H1 (cell line): ENCODE measurements at places on chromosomes 13 and 19. TPM values are rescaled to one million over a fixed set of nuclear protein-coding genes. Genes with fewer than 3 reads are reported as not detected.

GRCh38 chr19:38666663-38667511 lies 19.4 kb downstream of the ACTN4 start:
- DNase-seq, result no peak

- DNase-seq, result no peak
Observed at GRCh38 chr19:58477130-58477529, 978 bp downstream of the ZNF446 start.

- no peak for DNase-seq
Observed at GRCh38 chr13:48801255-48801654, 147.5 kb downstream of the CYSLTR2 start.

- DNase-seq, result no peak
Observed at GRCh38 chr19:1912760-1913505, 7.7 kb downstream of the ADAT3 start.

- peak; percentile 45 for DNase-seq
Observed at GRCh38 chr13:83879431-83880171, 2.7 kb downstream of the SLITRK1 start.

DNA sequence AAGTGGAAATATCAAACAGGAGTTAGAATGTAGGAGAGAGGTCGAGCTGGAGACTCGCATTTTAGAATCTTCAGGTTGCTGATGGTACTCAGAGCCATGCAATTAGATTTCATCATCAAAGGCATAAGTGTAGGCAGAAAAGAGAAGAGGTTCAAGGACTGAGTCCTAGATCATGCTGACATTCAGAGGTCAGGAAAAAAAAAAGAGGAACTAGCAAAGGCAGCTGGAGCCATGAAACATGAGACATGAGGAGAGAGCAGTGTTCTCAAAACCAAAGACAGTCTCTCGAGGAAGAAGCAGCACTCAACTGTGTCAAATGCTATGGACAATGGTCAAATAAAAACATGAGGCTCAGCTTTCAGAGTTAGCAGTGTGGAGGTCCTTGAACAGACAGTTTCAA lies 12.4 kb upstream of the TPP2 start:
- DNase-seq, result no peak

DNA sequence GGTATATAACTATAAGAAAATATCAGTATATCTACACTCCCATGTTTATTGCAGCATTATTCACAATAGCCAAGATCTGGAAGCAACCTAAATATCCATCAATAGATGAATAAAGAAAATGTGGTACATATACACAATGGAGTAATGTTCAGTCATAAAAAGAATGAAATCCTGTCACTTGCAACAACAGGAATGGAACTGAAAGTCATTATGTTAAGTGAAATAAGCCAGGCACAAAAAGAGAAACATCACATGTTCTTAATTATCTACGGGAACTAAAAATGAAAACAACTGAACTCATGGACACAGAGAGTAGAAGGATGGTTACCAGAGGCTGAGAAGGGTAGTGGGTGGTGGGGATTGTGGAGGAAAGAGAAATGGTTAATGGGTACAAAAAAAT lies 665.2 kb downstream of the TBC1D4 start:
- DNase-seq, result no peak

- no peak for DNase-seq
Observed at GRCh38 chr19:36100476-36100875, 10.5 kb upstream of the OVOL3 start.

GRCh38 chr13:39185326-39185725 lies 147.1 kb downstream of the NHLRC3 start:
- no peak for DNase-seq

- DNase-seq, result no peak
Observed at GRCh38 chr13:35283856-35284255, 192.6 kb downstream of the MAB21L1 start.

GRCh38 chr13:29589234-29589633 lies 6.3 kb downstream of the SLC7A1 start:
- no peak for DNase-seq

- DNase-seq, result peak; percentile 71
Observed at GRCh38 chr19:9075064-9075949, 11.6 kb upstream of the OR1M1 start.

DNA sequence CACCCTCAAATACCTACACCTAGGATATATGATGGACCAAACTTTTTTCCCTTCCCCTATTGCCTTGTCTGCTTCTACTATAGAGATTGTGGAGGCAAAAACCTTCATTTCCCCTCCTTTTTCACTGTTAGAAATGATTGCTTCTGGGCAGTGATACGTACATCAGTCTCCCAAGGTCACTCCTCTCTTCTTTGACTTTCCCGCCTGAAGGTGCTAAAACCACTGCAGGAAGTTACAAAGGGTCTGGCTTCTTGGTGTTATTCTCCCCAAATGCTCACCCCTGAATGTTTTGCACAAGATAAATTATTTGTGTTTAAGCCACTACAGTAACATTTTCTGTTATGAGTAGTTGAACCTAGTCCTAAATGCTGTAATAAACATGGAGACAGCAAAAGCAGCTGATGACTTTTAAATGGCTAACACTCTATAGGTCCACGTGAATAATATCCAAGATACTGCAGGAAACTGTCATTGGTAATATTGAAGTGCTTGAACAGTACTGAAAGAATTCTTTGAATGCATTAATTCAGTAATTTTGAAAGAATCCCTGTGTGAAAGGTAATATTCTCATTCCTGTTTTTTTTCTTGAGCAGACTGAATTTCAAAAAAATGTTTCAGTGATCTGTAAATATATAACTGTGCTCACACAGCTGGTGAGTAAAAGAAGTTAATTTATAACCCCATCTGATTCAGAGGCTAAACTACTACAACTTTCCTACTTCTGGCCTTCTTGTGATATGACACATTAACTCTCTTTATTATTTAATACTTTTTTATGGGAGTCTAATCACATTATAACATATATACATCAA lies 865.1 kb downstream of the EFNB2 start:
- DNase-seq, result no peak

DNA sequence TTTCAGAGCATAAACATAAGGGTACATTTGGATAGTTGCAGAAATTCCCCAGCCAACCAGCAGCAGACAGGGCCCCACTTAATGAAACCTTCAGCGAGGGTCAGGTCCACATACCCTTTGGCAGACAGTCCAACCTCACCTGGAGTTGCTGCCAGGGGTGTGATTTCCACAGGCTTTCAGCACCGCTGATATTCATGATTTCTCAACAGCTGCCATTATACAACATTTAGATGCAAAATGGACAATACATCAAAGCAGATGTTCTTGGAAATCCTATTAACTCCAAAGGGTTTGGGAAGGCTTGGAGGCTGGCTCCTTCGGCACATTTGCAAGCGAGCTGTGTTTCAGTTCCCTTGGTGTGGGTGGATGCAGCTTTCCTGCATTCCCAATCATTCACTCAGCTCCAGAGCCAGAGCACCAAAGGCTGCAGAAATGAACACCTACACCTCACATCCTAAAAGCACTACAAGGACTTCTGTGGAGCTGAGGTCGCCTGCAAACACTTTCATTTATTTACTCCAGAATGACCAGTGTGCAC lies 147.2 kb upstream of the VSTM2B start:
- DNase-seq, result no peak

DNA sequence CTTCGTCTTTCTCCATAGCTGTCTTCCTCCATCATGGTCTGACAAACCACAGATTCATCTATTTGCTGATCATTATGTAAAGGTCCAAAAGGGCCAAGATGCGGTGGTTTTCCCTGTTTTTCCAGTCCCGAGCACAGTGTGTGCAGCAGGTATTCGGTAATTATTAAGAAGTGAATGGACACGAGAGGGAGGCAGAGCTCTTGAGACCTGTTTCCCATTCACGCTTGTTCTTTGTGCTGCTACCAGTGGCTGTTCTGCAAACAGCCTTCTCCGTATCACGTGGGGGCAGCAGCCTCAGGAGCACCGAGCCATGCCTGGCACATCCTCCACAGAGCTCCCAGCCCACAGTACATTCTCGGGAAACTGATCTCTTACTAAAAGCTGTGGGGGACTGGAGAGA lies 50.3 kb downstream of the CCDC70 start:
- no peak for DNase-seq

- no peak for DNase-seq
Observed at GRCh38 chr13:109999659-110000533, 213.5 kb upstream of the IRS2 start.

- no peak for DNase-seq
Observed at GRCh38 chr13:28657784-28658538, 969 bp upstream of the POMP start.

DNA sequence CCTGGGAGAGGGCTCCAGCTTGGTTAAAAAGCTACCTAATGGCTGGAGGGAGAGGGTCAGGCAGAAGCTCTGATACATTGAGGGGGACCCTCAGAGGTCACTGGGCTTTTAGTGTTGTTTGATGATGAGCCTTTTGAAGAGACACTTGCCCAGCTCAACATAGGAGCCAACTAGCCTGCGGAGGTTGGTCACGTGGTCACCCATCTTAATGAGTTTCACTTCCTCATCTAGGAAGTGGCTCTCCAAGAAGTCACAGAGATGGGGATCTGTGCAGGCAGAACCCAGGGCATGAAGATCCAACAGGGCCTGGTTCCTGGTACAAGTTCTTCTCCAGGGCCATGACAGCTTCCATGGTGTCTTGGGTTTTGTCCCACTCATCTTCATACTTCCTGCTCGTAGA lies 33.4 kb downstream of the IPO5 start:
- no peak for DNase-seq

DNA sequence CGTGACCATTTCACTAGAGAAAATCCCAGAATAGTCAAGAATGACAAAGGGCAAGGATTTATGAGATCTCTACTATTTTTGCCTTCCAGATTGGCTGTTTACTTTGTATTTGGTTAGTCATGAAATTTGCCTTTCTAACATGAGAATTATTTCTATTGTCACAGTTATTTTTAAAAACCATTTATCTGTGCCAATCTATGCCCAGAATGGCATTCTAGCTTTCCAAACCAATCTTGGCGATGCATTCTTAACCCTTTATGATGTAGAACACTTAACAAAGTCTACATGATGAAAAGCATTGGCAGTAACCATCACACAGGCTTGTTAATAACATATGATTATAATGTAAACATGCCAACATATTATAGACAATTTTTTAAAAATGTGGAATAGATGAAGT lies 65.2 kb downstream of the SCEL start:
- DNase-seq, result no peak

DNA sequence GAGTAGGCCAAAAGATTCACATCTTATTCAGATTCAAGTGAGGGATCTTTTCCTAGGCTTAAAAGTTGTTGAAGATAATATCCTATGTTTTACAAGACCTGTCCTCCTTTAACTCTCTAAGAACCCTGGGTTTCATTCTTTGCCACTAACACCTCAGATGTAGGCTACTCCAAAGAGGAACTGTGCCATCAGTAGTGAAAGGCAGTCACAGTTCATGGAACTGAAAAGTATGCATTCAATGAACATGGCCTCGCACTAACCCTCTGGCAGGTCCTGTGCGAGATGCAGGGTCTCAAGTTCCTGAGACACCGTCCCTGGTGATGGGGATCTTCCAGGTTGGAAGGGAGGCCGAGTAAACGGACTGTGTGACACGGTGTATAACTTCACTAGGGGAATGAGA lies 4.3 kb downstream of the LGALS14 start:
- DNase-seq, result no peak

GRCh38 chr13:99922631-99923404 lies 48.7 kb downstream of the ZIC5 start:
- no peak for DNase-seq

GRCh38 chr13:84730376-84730775 lies 848.1 kb upstream of the SLITRK1 start:
- DNase-seq, result no peak

- DNase-seq, result no peak
Observed at GRCh38 chr13:68727165-68727564, 1380.5 kb upstream of the ATXN8OS start.

DNA sequence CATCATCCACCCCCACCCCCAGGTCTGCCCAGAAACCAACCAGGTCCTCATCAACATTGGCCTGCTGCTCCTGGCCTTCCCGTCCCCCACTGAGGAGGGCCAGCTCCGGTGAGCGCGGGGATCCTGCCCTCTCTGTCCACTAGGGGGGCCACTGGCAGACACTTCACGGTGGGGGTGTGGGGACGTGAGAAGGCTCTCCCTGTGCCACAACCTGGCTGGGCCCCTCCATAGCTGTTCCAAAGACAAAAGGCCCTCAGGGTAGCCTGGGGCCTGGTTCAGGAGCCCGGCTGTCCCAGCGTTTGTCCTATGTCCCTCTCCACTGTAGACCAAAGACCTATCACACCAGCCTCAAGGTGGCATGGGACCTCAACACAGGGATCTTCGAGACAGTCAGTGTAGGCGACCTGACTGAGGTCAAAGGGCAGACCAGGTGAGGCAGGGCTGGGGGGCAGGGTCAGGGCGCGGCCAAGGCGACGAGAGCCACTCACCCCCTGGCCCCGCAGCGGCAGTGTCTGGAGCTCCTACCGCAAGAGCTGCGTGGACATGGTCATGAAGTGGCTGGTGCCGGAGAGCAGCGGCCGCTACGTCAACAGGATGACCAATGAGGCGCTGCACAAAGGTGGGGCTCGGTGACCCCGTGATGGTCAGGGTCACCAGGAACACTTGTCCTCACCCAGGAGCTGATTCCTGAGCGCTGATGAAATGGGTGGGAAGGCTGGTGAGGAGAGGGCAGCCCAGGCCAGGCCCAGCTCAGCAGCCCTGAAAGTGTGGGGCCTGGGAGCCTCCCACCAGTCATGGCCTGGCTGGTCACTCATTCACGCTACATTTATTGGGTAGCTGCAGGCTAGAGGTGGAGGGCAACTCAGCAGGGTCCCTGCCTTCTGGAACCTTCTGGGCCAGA lies 7.9 kb downstream of the DCAF15 start:
- DNase-seq, result no peak

GRCh38 chr19:40236366-40236765 lies 9.9 kb upstream of the CCNP start:
- no peak for DNase-seq

DNA sequence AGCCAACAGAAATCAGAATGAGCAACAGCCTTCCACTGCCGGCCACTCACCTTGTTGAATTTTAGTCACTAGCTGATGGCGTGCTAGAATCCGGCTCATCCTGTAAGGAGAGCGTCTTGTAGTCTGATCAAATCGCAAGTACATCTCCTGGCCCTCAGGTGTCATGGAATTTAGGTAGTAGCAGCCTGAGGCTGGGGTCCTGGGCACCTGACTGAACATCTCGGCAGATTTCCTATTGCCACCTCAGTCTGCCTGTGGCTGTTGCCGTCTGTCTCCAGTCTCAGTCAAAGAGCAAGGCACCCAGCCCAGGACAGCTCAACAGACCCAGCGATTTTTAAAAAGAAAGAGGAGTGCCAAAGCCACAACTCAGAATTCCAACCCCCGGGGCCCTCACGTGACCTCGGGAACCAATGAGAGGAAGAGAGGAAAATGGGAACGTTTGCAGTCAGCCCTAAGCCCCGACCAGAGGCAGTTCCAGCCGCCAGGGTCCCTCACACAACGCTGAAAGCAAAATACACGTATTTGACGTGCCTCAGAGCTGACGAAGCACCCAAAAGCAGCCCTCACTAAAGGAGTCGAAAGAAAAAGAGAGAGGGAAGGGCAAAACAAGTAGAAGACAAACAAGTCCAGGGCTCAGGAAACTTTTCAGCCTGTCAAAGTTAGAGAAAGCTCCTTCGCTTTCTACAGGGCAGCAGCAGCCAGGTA lies at the start of gene STARD13:
Gene STARD13, minus strand, starts transcription at position 336 of the 705 bp plus-strand sequence. Its CDS starts 117 bp downstream, at position 219.
- DNase-seq, result peak; percentile 89

Gene ZNF737
- 5.7 and 6.1 TPM in 2 replicates for polyA plus RNA-seq

Gene RFPL4A
- polyA plus RNA-seq, result not detected in 2 replicates

Gene ZNF547
- polyA plus RNA-seq, result 1.1 TPM in 2 replicates

Gene MAP3K10
- polyA plus RNA-seq, result 4.9 and 9.2 TPM in 2 replicates

Gene TPTE2
- polyA plus RNA-seq, result not detected in 2 replicates

Gene MEF2B
- 3.7 and 17.8 TPM in 2 replicates for polyA plus RNA-seq

Gene TMEM150B
- 0.41 and 0.46 TPM in 2 replicates for polyA plus RNA-seq

Gene PSPN
- polyA plus RNA-seq, result 1.0 and 1.4 TPM in 2 replicates

Gene ZNF888
- 0.86 and 1.1 TPM in 2 replicates for polyA plus RNA-seq

Gene STOML3
- 0.06 TPM in 1 of 2 replicates, not detected in the other for polyA plus RNA-seq
